Activated CD4-positive, alpha-beta T cell treated with anti-CD3 and anti-CD28 coated beads for 24 hours (primary cell): ENCODE measurements at places on chromosomes 2 and 18.

- no peak for DNase-seq
These were observed 68.8 kb downstream of the CLHC1 start for GRCh38 chr2:55163274-55163721.

DNA sequence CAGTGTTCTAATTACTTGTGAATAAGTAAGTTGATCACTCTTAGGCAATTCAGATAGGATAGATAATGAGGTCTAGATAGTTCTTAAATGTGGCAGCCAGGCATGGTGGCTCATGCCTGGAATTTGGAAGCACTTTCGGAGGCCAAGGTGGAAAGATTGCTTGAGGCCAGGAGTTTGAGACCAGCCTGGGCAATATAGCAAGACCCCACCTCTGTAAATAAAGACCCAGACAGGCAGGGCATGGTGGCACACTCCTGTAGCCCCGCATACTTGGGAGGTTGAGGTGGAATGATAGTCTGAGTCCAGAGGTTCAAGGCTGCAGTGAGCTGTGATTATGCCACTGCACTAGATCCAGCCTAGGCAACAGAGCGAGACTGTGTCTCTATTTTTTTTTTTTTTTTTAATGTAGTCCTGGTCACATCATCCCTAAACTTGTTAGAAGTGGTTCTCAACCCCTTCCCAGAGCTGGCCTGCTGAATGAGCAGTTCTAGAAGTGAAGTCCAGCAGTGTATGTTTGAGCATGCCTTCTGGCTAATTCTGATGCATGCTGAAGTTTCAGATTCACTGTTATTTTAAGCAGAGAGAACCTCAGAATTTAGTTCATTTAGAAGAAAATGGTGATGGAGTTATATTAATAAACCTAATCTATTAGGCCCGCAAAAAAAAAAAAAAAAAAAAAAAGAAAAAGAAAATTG is 306.2 kb downstream of the PRKCE start:
- no peak for DNase-seq

GRCh38 chr18:51007790-51008139 is 22.2 kb upstream of the SMAD4 start:
- DNase-seq, result no peak

DNA sequence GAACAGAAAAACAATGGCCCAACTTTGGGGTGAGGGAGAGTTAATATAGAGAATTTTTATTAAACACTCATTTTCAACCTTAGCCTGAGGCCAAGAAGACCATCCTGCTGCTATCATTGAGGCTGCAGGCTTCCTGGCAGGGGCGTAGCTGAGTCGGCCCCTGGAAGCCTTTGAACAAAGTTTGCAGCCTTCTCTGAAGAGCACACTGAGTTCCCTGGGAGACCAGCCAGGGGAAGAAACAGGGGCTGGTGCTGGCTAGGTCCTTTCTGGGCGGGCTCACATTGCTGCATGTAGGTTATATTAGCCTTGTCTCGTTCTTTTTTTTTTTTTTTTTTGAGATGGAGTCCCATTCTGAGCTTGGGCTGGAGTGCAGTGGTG is 126.8 kb upstream of the HS6ST1 start:
- DNase-seq, result no peak

- DNase-seq, result no peak
These were observed 4.0 kb downstream of the PTPN2 start for GRCh38 chr18:12879840-12880540.

DNA sequence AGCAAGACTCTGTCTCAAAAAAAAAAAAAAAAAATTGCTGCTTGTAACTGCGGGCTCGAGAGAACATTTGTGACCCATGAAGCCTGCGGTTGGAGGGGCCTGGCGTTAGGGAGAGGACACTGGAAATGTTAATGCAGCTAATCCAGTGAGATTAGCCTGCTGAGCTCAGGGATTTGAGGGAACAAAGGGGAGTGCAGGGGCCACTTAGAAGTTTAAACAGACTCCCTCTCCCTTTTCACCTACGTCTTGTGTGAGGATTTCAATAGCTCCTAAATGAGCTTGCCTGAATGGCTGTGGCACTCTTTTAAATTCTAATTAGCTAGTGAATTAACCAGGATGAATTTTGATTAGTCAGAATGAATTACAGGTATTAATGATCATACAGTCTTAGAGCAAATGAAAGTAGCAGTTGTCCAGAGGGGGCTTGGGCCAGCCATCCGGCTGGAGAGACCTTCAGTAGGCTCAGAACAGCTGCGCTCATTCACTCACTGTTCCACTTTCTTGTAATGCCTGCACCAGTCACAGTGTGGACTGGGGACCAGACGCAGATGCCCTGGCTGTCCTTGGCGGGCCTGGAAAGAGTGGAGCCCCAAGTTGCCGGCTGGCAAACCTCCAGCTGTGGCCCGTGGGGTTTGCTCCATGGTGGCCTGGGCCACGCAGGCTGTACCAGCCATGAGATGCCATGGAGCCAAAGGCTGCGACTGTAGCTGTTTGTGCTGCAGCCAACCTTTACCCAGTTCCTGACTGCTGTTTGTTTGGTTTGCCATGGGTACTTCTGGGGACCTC is 20.8 kb downstream of the LDLRAD4 start:
- DNase-seq, result no peak

DNA sequence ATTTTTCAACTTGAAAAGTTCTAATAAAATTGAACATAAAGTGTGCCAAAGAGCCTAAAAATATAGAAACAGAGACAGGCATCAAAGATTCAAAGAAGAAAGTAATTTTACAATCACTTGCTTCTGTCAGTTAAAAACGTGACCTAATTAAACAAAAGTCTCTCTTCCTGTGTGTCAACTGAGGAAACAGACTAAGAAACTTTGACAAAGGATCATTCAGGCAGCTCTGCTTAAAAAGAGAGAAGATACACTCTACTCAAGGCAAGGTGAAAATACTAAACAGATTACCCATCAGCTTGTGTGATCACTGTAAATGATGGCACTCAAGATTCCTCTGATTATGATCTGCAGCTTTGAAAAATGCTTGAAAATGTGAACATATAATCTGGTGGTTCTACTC is 47.8 kb downstream of the DYM start:
- no peak for DNase-seq

- no peak for DNase-seq
These were observed 60.9 kb downstream of the ATF2 start for GRCh38 chr2:175107146-175107545.

GRCh38 chr2:144456680-144457079 is 63.2 kb downstream of the ZEB2 start:
- no peak for DNase-seq

- no peak for DNase-seq
These were observed 11.7 kb downstream of the CDH7 start for GRCh38 chr18:65762556-65762955.

- no peak for DNase-seq
These were observed 69.3 kb upstream of the ATL2 start for GRCh38 chr2:38446418-38446817.

GRCh38 chr2:136628490-136628889 is 136.9 kb upstream of the THSD7B start:
- DNase-seq, result no peak

GRCh38 chr18:50388988-50389387 is 14.1 kb downstream of the SKA1 start:
- DNase-seq, result no peak

- no peak for DNase-seq
These were observed 529.7 kb downstream of the FBXO15 start for GRCh38 chr18:73617981-73618380.

DNA sequence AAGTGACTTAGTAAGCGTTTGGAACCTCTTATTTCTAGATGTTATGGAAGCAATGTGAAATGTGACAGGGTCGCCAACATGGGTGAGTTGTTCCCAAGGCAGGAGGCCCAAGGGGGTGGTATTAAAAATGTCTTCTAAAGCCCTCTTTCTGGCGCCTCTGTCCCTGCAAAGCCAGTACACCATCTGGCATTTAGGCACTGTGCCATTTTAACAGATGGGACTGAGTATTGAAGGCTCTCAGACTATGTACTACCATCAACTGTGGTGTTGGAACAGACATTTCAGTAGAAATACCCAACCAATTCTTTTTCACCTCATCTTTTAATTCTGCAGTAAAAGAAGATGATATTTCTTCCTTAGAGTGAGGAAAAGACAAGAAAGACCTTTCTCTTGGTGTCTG is 384.5 kb upstream of the MMADHC start:
- DNase-seq, result no peak
